Hematopoietic multipotent progenitor cell (in vitro differentiated cells): ENCODE measurements at places on chromosomes 3 and 15. TPM values are rescaled to one million over a fixed set of nuclear protein-coding genes. Genes with fewer than 3 reads are reported as not detected.

Gene EOMES
- total RNA-seq: under 0.01 TPM

Gene MED12L
- total RNA-seq: 47.9 TPM

Gene GOLGA8J
- under 0.01 TPM for total RNA-seq

Gene CFAP20DC
- 1.1 TPM for total RNA-seq

Gene OR5K2
- not detected for total RNA-seq

Gene CFAP92
- total RNA-seq: 7.5 TPM

Gene INAFM2
- total RNA-seq: 30.2 TPM

Gene TTC21A
- 5.1 TPM for total RNA-seq

Gene CD96
- total RNA-seq: 1.1 TPM

Gene CYP8B1
- total RNA-seq: not detected
